NCI-H446 treated with DMSO at 0.1 percent for 48 hours (cell line): ENCODE measurements at places on chromosomes 6 and 20.

- DNase-seq: no peak
Measured at GRCh38 chr6:24658573-24659560, 7.8 kb downstream of the TDP2 start.

DNA sequence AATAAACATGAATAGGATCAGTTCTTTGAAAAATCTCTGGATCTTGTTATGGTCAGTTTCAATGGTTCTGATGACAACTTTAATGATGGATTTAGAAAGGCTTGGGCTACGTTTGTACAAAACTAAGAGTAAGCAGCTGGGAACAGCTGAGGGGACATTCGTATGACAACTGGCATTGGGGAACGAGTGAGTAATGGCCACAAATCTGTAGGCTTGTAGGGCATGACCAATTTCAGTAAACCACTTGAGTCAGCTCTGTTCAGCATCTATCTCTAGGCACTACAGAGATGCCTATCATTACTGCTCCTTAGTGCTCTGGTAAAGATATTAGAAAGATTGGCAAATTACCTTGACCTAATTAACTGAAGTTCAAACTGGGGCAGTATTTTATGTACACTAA, 1375.6 kb downstream of the EPHA7 start:
- no peak for DNase-seq

GRCh38 chr6:18431581-18431980, 44.4 kb downstream of the RNF144B start:
- no peak for DNase-seq

DNA sequence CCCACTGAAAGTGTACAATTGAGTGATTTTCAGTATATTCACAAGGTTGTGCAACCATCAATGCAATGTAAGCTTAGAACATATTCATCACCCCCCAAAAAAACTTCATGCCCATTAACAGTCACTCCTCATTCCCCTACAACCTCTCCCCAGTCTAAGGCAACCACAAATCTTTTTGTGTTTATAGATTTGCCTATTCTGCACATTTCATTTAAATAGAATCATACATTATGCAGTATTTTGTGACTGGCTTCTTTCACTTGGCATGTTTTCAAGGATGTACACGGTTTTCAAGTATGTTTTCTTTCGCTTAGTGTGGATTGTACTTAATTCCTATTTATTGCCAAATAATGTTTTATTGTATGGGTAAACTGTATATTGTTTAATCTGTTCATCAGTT, 329.3 kb upstream of the RNF24 start:
- no peak for DNase-seq

DNA sequence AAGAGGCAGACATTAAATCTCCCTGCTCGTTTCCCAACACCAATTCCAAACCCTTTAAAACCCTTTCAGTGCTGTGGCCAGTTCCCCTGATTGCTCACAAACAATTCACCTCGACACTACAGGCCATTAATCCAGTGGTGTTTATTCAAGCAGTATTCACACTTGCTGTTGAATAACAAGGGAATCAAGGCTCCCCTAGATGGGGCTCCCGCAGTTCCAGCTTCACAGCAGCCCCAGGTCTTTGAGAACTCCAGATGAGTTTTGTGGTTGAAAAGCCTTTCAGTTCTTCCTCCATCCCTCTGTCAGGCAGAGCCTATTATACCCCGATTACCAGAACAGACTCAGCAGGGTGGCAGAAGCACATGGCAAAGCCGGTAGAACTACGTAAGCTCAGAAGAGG, 36.2 kb downstream of the JAG1 start:
- DNase-seq: no peak

- DNase-seq: no peak
Measured at GRCh38 chr6:15280028-15280427, 34.2 kb downstream of the JARID2 start.

DNA sequence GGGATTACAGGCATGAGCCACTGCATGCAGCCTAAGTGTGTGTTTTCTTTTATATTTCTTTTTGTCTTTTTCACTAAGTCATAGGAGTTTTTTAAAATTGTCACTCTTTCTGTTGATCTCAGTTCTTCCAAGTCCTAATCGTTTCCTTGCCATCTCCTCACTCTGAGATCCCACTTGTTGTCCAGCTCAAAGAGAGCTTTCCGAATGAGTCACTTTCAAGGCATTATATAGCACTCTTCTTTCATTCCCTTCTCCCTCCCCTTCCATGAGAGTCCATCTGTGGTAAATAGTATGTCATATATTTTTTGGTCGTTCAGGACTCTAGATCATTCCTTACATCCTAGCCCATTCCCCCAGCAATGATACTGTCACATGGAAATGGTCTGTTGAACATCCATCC, 4.3 kb downstream of the VAPB start:
- no peak for DNase-seq

DNA sequence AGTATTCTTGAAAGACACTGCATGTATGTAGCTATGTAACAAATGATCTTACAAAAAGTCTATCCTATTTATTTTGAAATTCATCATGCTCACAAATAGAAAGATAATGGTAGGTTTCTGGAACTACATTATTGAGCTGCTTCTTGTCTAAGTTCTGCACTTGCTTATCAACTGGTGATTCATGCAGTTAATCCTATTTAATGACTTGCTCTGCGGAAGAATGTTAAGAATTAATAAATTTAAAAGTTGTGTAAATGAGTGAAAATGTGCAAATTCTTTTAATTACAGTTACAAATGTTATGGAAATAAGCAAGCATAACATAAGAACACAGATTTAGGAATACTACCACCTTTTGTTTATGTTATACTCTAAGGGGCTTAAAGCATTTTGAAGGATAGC, 67.1 kb upstream of the MCM9 start:
- no peak for DNase-seq

DNA sequence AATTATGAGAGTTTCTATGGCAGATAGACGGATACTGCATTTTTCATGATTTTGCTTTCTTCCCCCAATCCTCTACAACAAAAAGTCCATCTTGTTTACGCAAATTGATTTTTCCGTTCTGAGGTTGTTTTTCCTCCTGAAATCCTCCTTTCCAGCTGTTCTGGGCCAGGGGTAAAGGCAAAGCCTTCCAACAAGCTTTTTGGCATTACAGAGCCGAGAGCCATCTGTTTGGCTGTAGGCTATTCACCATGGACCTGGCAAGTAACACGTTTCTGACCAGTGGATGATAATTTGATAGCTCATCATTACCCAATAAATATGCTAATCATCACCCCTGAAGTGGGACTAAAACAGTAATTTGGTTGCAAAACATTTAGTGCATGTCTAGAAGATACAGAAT, 226.5 kb downstream of the CBLN4 start:
- DNase-seq: no peak

DNA sequence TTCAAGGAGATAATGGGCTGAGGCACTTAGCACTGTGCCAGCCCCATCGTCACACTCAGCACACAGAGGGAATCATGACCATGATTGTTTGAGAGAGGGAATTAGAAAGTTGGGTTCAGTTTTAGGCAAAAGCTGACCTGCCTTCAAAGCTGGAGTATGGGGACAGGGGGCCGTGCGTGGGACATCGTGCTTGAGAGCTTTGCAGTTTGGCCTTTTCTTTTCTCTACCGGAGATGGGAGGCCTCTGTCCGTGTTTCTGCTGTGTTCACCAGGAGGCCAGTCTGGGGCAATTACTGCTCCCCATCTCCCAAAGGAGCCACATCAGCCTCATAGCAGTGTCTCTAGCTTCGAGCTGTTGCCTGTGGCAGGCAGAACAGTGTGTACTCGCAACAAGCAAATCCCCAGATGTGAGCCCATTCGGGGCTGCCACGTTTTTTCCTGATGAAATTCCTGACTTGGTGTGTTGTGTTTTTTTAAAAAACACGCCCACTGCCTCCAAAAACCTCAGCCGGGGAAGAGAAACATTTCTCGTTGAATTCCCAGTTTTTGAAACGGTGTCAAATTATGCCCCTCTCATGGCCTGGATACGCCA, 20.2 kb downstream of the EYA2 start:
- no peak for DNase-seq

- DNase-seq: no peak
Measured at GRCh38 chr20:10476319-10476724, 41.2 kb downstream of the SLX4IP start.

GRCh38 chr20:40650707-40651106, 38.3 kb downstream of the MAFB start:
- DNase-seq: no peak

DNA sequence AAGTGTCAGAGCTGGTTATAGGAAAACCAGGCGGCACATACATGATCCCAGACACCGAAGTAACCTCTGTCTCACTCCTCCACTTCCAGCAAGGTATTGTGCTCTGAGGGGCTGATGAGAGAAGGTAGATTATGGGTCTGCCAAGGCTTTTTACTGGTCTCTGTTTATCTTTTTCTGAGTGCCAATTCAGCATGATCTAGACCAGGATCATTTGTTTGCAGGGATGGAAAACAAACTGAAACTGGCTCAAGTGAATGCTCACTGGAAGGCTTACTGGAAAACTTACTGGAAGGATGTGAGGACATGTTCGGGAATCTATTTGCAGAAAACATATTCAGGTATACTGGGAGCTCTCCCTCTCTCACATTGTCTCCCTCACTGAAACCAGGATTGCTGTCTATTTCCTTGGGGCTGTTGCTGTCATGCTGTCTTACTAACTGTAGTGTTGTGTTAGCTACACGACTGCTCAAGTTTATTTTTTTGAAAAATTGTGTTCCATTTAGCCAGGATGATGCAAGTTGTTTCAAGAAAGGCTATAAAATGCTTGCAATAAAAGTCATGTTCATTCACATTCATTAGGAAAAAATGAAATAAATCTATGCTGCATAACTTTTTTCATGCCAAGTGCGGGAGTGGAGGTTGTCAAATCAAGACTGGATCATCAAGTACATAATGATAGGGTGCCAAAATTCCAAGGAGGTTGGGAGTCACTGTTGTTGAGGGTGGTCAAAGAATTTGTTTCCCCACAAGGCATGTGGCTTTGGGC, 37.0 kb downstream of the KLHL31 start:
- no peak for DNase-seq

GRCh38 chr6:41406728-41407489, 71.5 kb downstream of the NCR2 start:
- DNase-seq: no peak

GRCh38 chr6:5617179-5617578, 355.9 kb downstream of the FARS2 start:
- DNase-seq: peak; percentile 3

DNA sequence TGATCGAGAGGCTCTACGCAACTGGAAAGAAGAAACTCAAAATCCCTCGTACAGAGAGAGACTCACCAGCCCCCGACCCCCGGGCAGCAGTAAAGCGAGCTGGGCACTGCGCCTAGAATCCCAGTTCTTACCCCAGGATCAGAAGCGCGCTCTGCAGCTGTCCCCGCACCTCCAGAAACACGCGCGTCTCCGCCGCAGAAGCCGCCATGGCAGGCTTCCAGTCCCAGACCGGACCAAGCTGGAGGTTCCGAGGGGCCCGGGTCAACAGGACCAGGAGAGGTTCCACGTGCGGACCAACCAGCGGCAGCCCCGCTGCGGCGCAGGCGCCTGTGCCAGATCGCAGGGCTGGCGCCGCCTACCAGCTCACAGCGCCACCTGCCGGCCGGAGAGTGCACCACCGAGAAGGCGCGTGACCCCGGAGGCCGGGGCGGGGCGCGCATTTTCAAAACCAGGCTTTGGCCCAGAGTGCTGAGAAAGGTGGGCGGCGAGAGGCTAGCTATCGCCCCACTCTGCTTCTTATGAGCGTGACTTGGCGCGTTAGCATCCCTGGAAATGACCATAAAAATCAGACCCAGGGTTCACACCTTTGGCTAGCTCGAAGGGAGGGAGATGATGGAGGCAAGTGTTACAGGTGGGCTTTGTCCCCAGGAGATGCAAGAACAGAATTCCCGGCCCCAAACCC, at the start of gene UBE3D:
UBE3D (minus strand) TSS at position 331 of the 682 bp plus-strand sequence; CDS start at position 208, 123 bp downstream.
- DNase-seq: peak; percentile 37

GRCh38 chr6:26286168-26286877, 78.7 kb upstream of the BTN3A2 start:
- peak; percentile 68 for DNase-seq

- DNase-seq: no peak
Measured at GRCh38 chr20:36167902-36168503, 13.5 kb downstream of the EPB41L1 start.

DNA sequence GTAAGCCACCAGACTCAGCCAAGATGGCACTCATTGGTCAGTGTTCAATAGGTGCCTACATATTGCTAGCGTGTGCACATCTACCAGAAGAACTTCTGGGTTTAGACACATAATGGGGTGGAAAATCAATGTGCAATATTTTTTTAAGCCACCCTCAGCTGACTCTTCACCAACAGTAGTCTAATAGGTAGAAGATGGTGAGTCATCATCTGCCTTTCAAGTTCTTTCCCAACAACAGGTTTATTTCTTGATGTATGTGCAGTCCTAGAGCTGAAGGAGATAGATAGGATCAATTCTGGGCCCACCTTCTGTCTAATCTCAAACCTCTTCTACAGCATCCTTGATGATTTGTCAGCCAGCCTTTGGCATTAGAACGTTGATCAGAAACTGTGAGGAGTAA, 41.3 kb downstream of the IRAK1BP1 start:
- no peak for DNase-seq

- no peak for DNase-seq
Measured at GRCh38 chr6:293193-294174, 1.2 kb downstream of the DUSP22 start.

GRCh38 chr6:168149015-168149414, 70.0 kb upstream of the FRMD1 start:
- no peak for DNase-seq

DNA sequence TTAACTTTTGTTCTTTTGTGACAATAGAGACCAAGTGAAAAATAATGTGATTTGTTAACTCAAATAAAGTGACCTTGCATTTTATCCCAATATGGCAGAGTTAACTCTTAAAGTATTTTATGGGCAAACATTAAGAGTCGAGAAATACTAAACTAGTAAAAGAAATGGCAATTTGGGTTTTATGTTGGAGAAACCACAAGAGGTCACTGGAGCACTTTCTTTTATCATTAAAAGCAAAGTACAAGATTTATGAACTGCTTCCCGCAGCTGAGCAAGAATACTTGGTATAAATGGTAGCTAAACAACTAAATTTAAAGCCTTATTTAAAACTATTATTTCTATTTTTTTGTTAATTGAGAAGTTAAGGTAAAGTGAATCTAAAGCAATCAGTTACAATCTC, 33.5 kb upstream of the MCM9 start:
- peak; percentile 3 for DNase-seq

- no peak for DNase-seq
Measured at GRCh38 chr6:128057946-128058345, 157.1 kb upstream of the THEMIS start.

GRCh38 chr6:122804962-122805485, 16.0 kb downstream of the SMPDL3A start:
- no peak for DNase-seq

DNA sequence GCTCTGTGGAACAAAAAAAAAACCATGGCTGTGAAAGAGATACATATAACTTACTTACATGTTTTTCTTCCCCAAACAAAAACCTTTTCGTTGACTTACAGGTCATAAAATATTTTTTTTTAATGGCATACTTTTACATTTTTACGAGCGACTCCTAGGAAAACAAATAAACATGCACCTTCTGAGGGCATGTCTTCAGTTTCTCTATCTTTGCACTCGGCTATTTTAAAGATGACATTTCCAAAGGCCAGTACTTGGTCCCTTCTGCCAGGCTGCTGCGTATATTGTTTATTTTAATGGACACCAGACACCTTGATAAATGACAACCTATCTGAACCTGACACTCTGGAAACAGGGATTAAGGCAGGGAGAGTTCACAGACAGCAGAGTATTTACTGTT, 49.4 kb downstream of the PIGU start:
- no peak for DNase-seq

GRCh38 chr20:22379472-22379871, 204.9 kb downstream of the FOXA2 start:
- DNase-seq: no peak

GRCh38 chr20:64206614-64207013, 42.4 kb downstream of the MYT1 start:
- no peak for DNase-seq

GRCh38 chr6:69729870-69730449, 66.8 kb downstream of the LMBRD1 start:
- peak; percentile 21 for DNase-seq
